ENCODE measurements at places on chromosomes 3 and 15. TPM values are rescaled to one million over a fixed set of nuclear protein-coding genes. Genes with fewer than 3 reads are reported as not detected.

Gene RETNLB
- total RNA-seq = not detected

DNA sequence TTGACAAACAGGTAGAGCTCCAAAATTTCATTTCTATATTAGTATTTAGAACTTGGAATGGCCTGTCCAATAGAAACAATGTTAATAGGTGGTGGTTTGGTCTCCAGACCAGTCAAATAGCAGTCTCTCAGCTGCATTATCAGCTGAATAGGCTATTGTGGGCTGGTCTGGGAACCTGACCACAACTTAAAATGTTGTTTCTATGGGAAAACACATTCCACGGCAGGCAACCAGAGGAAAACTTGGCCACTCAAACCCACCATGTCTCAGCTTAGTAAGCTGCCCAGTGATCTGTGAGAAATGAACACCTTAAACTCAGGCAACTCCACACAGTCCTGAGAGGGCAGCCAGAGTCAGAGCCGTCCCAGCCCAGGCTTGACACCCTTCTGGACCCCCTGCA, 20.4 kb downstream of the FBN1 start:
- DNase-seq = no peak

- no peak for DNase-seq
Measured at GRCh38 chr3:69612791-69613190, 126.5 kb upstream of the MITF start.

GRCh38 chr3:18394384-18394995, 30.6 kb downstream of the SATB1 start:
- DNase-seq = no peak

Gene AGBL1
- not detected for total RNA-seq

Gene CFAP92
- 2.0 TPM for total RNA-seq

Gene ZNF717
- total RNA-seq = 18.7 TPM

Gene VEPH1
- total RNA-seq = not detected

- DNase-seq = no peak
Measured at GRCh38 chr3:143100451-143100850, 19.1 kb upstream of the CHST2 start.

GRCh38 chr3:112531358-112531781, 30.4 kb downstream of the ATG3 start:
- DNase-seq = no peak

Gene FEZF2
- not detected for total RNA-seq

DNA sequence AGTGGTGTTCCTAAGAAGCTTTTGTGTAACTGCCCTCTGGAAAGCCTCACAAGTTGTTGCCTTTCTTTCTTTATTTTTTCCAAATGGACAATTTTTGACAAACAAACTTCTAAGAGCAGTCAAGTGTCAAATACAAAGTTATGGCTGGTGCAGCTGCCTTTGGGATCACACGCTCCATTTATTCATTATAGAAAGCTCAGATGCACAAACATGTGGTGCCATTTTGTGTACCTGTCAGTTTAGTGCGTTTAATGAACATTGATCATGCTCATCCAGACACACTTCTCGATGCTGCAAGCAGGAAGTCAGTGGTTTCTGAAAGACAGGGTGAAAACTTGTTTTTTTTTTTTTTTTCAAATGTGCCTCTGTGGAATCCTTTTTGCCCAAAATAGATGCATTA, 324.5 kb downstream of the CNTN4 start:
- DNase-seq = no peak

DNA sequence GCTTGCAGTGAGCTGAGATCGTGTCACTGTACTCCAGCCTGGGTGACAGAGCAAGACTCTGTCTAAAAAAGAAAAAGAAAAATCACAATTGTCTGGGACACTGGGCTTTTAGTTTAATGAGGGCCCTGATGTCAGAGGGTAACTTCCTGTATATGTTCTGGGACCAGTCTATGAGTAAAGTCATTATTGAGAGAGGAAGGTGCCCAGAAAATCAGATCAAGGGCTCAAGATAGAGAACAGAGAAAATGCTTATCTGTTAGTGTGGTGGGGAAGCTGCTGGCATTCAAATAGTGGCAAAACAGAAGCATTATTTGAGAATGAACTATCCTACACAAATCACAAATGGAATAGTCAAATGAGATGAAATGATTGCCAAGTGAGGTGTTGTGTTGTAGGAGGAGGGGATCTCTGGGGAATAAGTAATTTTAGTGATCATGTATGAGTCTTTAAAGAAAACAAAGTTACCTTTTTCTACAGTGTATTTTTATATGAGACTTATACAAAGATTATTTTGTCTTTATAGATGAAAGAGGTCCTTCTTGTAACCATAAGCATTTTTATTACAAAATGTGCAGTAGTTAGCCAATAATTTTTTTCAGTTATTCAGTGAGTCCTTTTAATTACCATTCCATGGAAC, 13.4 kb downstream of the ARIH2 start:
- DNase-seq = no peak

DNA sequence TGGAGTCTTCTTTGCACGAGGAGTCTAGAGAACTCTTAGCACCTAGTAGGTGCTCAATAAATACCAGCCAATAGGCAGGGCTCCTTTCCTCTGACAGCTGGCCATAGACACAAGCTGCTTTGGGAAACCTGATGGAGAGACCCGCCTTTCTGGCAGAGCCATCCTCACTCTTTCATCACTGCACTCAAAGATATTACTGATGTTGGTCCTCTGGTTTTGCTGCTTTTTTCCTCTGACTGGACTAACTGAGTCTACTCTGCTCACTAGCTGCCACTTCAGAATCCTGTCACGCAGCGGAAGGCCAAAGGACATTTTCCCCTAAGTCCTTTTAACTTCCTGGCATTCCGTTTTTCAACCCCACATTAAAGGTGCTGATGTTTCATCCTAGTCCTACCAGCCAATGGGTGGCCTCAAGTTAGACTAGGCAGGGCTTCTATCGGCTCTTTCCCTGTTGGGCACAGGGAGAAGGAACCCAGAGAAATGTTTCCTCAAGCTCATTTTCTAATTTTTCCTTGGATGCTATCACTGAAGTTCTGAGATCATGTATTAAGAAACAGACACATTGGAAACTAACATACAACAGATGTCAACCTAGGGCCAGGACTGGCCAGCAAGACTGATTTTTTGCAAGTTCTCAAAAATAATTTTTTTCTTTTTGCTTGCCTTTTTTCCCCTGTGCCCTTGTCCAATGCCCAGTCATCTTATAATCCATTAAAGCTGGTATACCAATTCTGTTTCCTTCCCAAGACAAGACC, 132.8 kb upstream of the ICE2 start:
- DNase-seq = no peak

DNA sequence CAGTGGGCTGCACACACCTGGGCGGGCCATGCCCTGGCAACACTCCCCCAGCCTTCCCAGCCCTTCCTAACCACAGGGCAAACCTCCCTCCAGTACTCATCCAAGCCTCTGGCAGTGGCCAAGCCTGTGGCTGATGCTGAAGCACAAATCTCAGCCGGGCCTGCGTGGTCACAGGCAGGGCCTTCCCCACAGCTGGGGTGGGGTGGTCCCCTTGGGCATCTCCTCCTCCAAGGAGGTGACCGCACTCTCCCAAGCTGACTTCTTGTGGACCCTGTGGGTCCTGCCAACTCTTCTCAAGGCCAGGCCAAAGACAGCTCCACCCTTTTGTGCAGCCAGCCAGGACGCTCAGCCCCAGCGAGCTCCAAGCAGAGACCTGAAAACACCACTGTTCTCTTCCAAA, 21.4 kb downstream of the GRAMD2A start:
- DNase-seq = no peak

GRCh38 chr15:78149805-78150751, 916 bp downstream of the IDH3A start:
- no peak for DNase-seq

Gene NTRK3
- total RNA-seq = not detected

Gene OXTR
- 0.58 TPM for total RNA-seq

DNA sequence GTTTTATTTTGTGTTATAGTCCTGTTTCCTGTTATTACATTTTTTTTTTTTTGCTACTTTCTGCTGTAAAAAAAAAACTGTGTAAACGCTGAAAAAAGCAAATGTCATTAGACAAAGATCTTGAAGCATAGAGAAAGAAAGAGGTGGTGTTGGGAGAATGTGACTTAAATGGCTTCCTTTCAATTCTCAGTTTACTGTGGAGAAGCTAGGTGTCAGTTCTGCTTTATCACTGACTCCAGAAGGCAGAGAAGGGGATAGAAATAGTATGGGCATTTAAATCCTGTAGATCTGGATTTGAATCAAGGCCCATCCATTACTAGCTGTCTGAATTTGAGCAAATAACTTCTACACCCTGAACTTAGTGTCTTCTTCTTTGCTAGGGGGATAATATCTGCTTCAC, 23.0 kb downstream of the PPM1L start:
- no peak for DNase-seq

GRCh38 chr15:68252925-68253534, 23.5 kb upstream of the CLN6 start:
- DNase-seq = peak; percentile 41

DNA sequence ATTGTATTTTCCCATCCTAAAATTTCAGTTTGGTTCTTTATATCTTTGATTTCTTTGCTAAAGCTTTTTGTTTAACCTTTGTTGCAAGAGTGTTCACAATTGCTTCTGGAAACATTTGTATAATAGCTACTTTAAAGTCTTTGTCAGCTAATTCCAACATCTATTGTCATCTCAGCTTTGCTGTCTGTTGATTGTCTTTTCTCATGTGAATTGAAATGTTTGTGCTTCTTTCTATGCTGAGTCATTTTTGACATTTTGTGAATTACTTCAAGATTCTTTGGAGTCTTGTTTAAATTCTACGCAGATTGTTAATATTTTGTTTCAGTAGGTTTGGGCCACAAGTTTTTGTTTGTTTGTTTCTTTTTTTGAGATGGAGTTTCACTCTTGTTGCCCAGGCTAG, 73.2 kb downstream of the SUCNR1 start:
- no peak for DNase-seq
